ENCODE measurements at places on chromosomes 1 and 21.

DNA sequence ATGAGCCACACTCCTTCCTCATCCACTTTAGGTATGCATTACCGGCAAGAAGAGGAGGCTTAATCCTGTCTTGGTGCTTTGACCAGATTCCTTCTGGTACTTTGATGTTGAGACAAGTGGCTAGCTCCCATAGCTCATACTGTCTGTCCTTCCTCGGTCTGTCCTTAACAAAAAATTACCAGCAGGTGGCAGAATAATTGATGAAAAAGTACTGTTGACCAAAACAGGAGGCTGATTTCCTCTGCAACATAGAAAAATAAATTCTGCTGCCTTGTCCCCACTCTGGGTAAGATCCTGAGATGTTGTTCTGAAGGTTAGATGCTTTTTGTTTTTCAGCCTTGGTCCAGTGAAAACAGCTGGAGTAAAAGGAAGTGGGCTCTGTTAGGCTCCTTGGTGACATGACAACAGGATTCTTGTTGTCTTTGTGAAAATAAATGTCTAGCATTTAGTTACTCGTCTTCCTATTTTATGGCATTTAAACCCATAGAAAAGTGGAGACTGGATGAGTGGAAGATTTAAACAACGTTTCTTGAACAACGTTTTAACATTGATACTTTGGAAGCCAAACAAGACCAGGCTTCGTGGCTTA is 11.2 kb upstream of the HJV start:
- DNase-seq: no peak

- DNase-seq: no peak
Measured at GRCh38 chr1:19360843-19361610, 48.9 kb downstream of the SLC66A1 start.

GRCh38 chr1:13951793-13952751 is 252.1 kb downstream of the PRDM2 start:
- no peak for DNase-seq

DNA sequence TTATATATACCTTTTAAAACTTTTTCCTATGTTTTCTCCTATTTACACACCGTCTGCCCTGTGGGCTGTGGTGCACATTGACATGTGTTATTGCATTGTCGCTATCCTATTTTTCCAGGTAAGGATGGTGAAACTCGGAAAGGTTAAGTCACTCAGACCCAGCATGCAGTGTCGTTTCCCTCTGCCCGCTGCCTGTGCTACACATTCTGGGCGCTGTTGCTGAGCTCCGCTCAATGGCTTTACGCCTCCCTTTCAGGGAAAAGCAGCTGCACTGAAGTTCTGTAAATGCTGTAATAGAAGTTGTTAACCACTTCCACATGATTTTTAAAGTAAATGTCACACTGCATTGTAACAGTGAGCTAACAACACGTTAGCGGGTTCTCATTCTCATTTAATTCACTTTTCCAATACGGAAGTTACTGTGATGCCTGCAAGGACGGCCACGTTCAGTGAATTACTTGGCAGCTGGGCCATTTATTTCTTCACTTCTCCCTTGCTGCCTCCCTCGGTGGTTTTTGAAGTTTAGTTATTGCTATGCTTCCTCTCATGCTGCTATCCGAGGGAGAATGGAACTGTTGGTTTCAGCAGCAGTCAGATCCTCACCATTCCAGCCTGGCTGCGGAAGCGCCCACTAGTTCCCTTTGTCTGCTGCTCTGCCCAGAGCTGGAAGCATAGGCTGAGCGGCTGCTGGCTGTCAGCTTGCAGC is 288.7 kb downstream of the SPATA17 start:
- DNase-seq: no peak

GRCh38 chr1:182587666-182588499 is 1.2 kb downstream of the RNASEL start:
- no peak for DNase-seq

DNA sequence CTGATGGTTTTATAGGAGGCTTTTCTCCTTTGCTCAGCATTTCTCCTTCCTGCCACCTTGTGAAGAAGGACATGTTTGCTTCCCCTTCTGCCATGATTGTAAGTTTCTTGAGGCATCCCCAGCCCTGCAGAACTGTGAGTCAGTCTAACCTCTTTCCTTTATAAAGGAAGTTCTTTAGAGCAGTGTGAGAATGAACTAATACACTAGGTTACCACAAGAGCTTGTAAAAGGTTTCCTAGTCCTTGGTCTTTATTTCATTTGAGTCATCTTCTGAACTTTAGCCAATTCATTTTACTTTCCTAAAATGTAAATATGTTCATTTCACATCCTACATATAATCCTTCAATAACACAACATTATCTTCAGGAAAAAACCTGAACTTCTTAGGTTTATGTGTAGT is 365.3 kb downstream of the HHIPL2 start:
- no peak for DNase-seq

Data from activated T-cell treated with anti-CD3 and anti-CD28 coated beads for 24 hours (primary cell).